ENCODE measurements at places on chromosomes 2 and 18.

DNA sequence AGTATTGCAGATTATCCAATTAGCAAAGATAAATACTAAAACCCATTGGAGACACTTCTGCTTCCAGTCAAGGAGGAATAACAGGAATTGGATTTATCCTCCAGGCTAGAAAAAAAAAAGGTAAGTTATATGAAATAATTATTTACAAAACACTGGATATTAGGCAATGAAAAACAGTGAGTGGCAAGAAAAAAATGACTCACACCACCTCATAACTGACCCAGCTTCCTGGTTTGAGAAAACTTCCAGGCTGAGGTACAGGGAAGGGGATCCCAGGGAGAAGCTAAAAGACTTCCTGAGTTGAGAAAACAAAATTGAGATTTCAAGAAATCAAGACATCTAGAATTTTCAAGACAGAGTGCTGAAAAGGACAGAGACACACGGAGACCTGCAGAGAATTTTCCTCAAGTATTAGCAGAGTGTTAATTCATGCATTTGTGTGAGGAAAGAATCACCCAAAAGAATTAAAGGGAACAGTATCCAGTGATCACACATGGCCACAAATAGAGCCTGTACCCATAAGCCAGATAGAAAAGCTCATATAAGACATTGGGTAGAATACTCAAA, 17.4 kb downstream of the SRD5A2 start:
- no peak for DNase-seq

- no peak for DNase-seq
Measured at GRCh38 chr18:50973367-50974126, 5.7 kb downstream of the ELAC1 start.

GRCh38 chr18:9811978-9812377, 73.8 kb upstream of the TXNDC2 start:
- no peak for DNase-seq

DNA sequence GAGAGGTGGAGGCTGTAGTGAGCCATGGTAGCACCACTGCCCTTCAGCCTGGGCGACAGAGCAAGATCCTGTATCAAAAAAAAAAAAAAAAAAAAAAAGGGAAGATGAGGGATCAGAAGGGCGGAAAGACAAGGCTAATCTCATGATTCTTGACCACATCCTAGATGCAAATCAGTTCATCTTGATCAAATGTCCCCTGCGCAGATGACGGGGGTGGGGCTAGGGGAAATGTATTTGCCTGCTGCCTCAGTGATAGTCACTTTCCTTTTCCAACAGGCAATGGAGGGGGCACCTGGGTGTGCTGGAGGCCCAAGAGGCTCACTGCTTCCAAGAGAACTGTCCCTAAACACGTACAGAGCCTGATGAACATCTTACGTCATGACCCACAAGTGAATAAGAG, 3.7 kb upstream of the EMILIN2 start:
- no peak for DNase-seq

- no peak for DNase-seq
Measured at GRCh38 chr2:158313734-158314133, 142.8 kb downstream of the CCDC148 start.

DNA sequence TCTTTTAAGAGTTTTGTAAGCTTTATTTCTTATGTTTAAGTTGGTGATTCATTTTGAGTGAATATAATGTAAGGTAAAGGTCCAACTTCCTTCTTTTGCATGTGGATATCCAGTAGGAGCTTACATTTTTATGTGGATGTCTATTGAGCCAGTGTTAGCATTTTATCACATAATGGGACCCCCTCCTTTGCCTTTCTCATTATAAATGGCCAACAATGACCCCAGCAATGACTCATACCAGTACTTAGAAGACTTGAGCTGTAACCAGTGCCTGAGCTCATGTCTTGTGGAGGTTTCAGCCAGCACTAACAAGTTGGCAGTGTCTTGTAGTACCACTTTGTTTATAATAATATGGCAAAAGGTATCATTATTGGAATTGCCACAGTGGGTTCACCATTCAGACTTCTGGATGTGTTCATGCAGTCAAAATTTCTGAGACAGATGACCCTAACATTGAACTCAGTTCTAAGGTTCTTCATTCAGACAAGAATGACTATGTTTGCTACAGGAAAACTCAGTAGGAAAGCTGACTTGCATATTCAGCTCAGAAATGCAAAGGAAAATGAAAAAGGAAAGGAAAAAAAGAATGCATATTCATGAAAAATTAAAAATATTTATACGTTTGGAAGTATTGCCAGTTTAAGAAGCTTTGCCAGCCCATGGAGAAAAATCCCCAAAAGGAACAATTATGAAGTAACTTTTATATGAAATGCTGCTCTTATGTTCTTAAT, 41.0 kb downstream of the CDKL4 start:
- no peak for DNase-seq

All from stimulated activated CD8-positive, alpha-beta memory T cell treated with anti-CD3 and anti-CD28 coated beads, Interleukin-15, amount 100 ng/mL, for 24 hours (primary cell).